ENCODE measurements at places on chromosomes 2 and 18. TPM values are rescaled to one million over a fixed set of nuclear protein-coding genes. Genes with fewer than 3 reads are reported as not detected.

Gene UGT1A7
- total RNA-seq, result 0.63 TPM

Gene C2orf81
- total RNA-seq, result 1.7 TPM

Gene CTLA4
- total RNA-seq, result not detected

Gene MYO7B
- 0.58 TPM for total RNA-seq

Gene DDX1
- 145 TPM for total RNA-seq

Gene ADD2
- not detected for total RNA-seq

Gene SP140
- total RNA-seq, result not detected

DNA sequence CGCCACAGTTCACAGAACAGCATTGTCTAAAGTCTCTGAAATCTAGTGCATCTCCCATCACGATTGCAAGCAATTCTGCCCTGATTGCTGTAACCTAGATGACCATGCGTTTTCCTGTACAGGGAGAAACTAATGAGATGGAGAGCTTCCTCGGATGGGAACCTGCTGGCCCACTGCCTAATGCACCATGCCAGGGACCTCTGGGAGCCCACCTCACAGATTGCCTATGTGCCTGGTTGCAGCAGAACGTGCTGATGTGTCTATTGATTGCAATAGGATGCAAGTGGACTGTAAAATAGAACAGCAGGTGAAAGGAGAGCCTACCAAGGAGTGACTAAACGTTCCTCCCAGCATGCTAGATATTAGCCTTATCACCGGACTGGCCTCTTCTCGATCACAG lies 141.0 kb upstream of the RAB12 start:
- no peaks in the 10 kb centered on the region for H3K36me3 ChIP-seq
- H3K4me3 ChIP-seq, result no peak overlapping the region
- H3K27me3 ChIP-seq, result no peaks in the 10 kb centered on the region
- no peak for DNase-seq
- no peaks in the 10 kb centered on the region for H3K4me1 ChIP-seq

DNA sequence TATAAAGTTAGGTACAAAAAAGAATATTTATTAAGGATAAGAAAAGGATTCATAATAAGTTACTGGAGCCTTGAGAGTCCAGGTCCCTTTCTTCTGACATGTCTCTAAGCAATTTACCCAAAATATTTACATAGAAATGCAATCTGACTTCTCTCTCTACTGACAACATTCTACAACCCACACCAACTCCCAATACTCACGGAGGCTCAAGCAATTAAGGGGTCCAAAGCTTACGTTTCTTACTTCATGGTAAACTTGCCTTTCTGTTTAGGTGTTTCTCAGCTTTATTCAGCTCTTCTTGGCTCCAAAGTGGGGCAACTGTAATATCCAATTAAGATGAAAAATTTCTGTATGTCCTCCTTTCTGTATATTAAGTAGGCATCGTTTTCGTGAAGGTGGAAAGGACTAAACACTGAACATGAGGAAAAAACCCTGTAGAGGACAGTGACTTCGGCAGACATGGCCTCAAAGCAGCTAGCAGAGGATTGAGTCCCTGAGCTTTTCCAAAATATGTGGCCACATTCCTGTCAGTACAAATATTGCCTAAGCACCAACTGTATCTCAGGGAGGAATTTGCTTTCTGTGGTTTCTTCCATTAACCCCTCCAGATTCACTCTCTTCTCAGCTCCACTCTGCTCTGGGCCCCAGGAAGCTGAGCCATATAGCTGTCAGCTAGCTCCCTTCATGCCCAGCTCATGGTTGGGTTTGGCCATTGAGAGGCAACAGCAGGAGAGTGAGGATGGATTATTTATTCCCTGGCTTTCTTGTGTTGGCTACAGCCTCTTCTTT lies 67.9 kb upstream of the GLS start:
- H3K36me3 ChIP-seq, result no peaks in the 10 kb centered on the region
- peak; percentile 53 for DNase-seq
- peaks cover 66% of the 10 kb centered on the region for H3K4me1 ChIP-seq
- H3K4me3 ChIP-seq, result peak overlapping the region; percentile 26
- no peaks in the 10 kb centered on the region for H3K27me3 ChIP-seq

DNA sequence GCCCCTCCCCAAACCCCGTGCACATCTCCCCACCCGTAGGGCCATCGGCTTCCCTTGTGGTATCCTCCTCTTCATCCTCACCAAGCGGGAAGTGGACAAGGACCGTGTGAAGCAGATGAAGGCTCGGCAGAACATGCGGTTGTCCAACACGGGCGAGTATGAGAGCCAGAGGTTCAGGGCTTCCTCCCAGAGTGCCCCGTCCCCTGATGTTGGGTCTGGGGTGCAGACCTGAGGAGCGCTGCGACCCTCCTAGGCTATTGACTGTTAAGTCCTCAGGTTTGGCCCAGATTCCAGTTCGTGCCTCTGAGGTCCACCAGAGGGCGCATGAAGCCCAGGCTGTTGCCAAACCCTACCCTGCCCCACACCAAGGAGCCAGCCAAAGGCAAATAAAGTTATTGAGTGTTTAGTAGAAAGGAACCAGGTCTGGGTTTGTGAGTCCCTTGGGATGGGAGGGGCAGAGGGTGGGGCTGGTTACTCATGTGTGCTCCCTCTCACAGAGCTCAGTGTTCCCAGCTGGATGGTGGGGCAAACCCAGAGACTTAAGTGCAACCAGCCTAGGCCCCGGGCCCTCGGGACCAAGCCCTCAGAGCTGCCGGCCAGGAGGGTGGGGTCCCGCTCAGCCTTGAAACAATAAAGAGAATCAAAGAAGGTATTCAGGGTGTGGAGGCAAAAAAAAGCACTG lies 2.4 kb downstream of the PNKD start:
- H3K27ac ChIP-seq, result peak overlapping the region; percentile 15
- H3K36me3 ChIP-seq, result peaks cover 4% of the 10 kb centered on the region
- DNase-seq, result peak; percentile 88
- H3K4me3 ChIP-seq, result no peak overlapping the region
- H3K4me1 ChIP-seq, result peaks cover 4% of the 10 kb centered on the region

- no peak overlapping the region for H3K27ac ChIP-seq
- no peak for DNase-seq
- H3K4me1 ChIP-seq, result no peaks in the 10 kb centered on the region
- no peak overlapping the region for H3K4me3 ChIP-seq
- no peaks in the 10 kb centered on the region for H3K27me3 ChIP-seq
Observed at GRCh38 chr2:197269815-197270214, 40.8 kb downstream of the ANKRD44 start.

DNA sequence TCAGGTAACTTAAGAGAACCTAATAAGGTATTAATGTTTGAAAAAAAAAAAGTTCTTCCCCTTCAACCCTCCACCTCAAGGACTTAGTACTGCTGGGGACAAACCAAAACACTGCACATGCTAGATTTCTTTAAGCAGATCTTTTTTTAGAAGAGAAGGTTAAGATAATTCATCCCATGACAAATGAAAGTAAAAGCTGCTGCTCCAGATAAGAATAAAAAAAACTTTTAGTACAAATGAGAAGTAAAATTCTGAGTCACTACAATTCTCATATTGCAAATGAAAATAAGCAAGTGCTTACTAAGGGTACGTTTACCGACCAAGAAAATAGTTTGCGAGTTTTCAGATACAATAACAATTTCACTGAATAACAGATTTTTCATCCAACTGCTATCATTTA lies 8.9 kb downstream of the STAM2 start:
- no peak for DNase-seq
- no peaks in the 10 kb centered on the region for H3K27me3 ChIP-seq
- H3K27ac ChIP-seq, result no peak overlapping the region
- H3K4me1 ChIP-seq, result peaks cover 21% of the 10 kb centered on the region

- no peak overlapping the region for H3K4me3 ChIP-seq
- DNase-seq, result no peak
- H3K27ac ChIP-seq, result no peak overlapping the region
- H3K4me1 ChIP-seq, result no peaks in the 10 kb centered on the region
Observed at GRCh38 chr18:13457327-13457726, 238.8 kb downstream of the LDLRAD4 start.

DNA sequence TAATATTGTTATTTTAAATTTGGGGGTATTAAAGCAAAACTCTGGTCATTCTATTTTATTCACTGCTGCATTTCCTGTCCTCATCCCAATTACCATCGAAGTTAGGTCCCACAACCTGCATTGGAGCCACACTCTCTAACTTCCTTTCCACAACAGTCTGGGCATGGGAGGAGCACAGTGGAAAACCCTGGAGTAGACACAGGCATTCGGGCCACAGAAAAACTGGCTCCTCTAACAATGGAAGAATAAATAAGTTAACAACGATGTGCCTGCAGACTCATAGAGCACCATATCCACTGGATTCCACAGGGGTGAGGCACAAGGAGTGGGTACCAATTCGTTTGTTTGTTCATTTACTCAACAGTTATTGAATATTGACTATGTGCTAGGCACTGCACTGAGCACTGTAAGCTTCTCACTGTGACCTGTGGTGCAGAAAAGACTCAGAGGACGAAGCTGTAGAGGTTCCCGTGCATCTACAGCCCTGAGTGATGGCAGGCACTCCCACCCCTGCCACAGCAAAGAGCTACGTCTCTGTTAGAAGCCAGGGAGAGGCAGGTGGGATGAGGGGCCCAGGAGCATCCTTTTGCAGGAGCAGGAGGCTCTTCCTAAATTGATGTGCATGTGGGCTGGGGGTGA lies 154.2 kb upstream of the PGAP1 start:
- DNase-seq, result no peak
- no peak overlapping the region for H3K4me3 ChIP-seq
- H3K4me1 ChIP-seq, result no peaks in the 10 kb centered on the region

DNA sequence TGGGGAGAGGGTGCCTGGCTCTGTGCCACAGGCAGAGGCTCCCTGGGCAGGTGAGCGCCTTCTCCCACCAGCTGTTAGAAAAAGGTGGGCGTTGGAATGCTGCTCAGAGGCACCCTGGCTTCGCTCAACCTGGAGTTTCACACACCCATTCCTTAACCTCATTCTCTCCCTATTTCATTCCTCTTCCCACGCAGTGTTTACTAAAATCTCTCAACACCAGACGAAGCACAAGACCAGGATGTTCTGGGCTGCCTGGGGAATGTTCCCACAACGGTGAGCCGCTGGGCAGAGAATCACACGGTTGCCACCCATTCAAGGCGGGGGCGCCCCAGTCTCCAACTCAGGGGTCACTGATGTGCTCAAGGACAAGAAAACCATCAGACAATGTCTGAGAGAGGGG lies 64.5 kb downstream of the TGFA start:
- H3K36me3 ChIP-seq, result no peaks in the 10 kb centered on the region
- H3K4me1 ChIP-seq, result no peaks in the 10 kb centered on the region
- no peak overlapping the region for H3K27ac ChIP-seq
- no peak overlapping the region for H3K4me3 ChIP-seq

DNA sequence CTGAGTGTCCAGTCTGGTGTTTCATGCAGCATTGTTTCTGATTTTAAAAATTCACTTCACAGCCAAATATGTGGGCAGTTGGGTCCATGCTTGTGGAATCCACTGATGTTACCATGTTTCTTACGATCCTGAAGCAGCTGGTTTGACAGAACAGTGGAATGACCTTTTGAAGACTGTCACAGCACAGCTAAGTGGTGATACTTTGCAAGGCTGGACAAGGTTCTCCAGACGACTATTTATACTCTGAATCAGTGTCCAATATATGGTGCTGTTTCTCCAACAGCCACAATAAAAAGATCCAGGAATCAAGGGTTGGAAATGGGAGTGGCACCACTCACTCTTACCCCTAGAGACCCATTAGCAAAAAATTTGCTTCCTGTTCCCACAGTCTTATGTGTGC lies 577.4 kb upstream of the RAB6C start:
- H3K4me1 ChIP-seq, result no peaks in the 10 kb centered on the region
- no peak for DNase-seq
- no peaks in the 10 kb centered on the region for H3K27me3 ChIP-seq

DNA sequence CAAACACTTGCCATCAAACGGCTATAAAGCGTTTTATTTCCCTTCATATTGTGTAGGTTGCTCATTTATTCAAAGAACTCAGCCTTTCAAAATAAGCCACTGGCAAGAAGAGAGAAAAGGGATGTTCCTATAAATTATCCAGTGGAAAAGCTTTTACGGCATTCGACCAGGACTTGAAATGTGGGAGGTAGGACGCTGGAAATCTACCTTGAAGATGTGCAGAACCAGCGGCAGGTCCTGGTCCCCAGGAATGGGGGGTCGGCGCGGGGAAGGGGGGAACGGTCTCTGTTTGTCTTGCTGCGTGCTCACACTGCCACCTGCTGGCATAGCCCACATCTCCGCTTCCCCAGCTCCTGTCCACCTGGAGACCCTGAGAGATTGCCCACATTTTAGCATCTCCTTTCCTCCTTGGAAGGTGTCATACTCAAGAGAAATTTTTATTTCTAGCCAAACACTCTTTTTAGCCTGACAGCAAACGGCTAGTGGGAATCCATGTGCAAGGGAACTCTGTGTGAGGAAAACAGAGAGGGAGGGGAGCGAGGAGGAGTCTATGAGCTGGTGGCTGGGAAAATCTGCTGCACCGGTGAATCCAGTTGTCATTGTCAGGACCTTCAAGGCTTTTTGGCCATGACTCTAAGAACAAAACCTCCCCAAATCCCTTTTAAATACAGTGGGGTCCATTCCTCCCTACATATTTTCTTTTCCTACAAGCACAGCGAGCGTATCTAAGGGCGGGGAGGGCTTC lies 349.0 kb upstream of the PKDCC start:
- peaks cover under 1% of the 10 kb centered on the region for H3K27me3 ChIP-seq
- no peak overlapping the region for H3K4me3 ChIP-seq
- no peak for DNase-seq
- H3K36me3 ChIP-seq, result no peaks in the 10 kb centered on the region
- H3K27ac ChIP-seq, result no peak overlapping the region

DNA sequence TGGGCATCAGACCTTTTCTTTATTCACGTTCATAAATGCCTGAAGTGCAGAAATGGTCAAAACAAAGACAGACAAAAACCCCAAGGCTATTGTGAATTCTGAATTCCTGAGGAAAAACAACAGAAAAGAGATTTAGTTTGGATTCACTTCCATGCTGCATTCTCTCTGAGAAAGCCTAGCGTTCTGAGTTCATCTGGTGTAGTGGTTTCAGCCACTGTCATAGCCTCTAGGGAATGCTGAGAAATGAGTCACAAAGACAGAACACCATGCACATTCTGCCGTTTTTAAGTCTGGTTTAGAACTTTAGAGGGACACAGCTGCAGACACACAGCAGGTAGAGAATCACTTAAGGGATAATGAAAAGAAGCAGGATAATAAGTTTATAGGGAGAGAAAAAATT lies 93.8 kb downstream of the LRP1B start:
- no peaks in the 10 kb centered on the region for H3K27me3 ChIP-seq
- no peak overlapping the region for H3K4me3 ChIP-seq

GRCh38 chr2:51722311-51722710 lies 690.4 kb upstream of the NRXN1 start:
- no peak for DNase-seq
- H3K27me3 ChIP-seq, result no peaks in the 10 kb centered on the region
- H3K4me1 ChIP-seq, result no peaks in the 10 kb centered on the region
- H3K36me3 ChIP-seq, result no peaks in the 10 kb centered on the region

DNA sequence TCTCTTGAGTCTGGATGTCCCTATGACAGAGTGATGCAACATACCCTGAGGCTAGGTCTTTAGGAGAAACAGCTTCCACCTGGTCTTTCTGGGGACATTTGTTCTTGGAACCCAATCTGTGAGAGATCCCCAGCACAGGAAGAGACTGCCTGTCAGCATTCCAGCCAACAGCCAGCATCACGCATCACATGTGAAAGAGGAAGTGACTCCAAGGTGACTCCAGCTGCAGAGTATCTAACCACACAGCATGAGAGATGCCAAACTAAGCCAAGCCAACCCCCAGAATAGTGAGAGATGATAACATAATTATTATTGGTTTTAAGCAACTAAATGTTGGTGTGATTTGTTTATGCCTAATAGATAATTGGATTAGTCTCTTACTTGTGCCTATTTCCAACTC lies 35.7 kb downstream of the C18orf63 start:
- no peaks in the 10 kb centered on the region for H3K27me3 ChIP-seq
- H3K36me3 ChIP-seq, result no peaks in the 10 kb centered on the region
- no peak overlapping the region for H3K4me3 ChIP-seq
- H3K4me1 ChIP-seq, result no peaks in the 10 kb centered on the region
- DNase-seq, result no peak

- no peaks in the 10 kb centered on the region for H3K36me3 ChIP-seq
- no peaks in the 10 kb centered on the region for H3K27me3 ChIP-seq
- no peak overlapping the region for H3K4me3 ChIP-seq
- no peaks in the 10 kb centered on the region for H3K4me1 ChIP-seq
Observed at GRCh38 chr2:54161660-54162424, 46.4 kb downstream of the ACYP2 start.

All from Caco-2 (cell line).